M059J (cell line): ENCODE measurements at places on chromosomes 16 and 17. TPM values are rescaled to one million over a fixed set of nuclear protein-coding genes. Genes with fewer than 3 reads are reported as not detected.
A peak's percentile ranks its signal among the peaks of the same experiment; 100 is the strongest.

The SLC9A5 gene
- 0.62 and 1.3 TPM in 2 replicates for total RNA-seq

The KRT25 gene
- total RNA-seq, result not detected in 2 replicates

The CES5A gene
- total RNA-seq, result not detected in 2 replicates

DNA sequence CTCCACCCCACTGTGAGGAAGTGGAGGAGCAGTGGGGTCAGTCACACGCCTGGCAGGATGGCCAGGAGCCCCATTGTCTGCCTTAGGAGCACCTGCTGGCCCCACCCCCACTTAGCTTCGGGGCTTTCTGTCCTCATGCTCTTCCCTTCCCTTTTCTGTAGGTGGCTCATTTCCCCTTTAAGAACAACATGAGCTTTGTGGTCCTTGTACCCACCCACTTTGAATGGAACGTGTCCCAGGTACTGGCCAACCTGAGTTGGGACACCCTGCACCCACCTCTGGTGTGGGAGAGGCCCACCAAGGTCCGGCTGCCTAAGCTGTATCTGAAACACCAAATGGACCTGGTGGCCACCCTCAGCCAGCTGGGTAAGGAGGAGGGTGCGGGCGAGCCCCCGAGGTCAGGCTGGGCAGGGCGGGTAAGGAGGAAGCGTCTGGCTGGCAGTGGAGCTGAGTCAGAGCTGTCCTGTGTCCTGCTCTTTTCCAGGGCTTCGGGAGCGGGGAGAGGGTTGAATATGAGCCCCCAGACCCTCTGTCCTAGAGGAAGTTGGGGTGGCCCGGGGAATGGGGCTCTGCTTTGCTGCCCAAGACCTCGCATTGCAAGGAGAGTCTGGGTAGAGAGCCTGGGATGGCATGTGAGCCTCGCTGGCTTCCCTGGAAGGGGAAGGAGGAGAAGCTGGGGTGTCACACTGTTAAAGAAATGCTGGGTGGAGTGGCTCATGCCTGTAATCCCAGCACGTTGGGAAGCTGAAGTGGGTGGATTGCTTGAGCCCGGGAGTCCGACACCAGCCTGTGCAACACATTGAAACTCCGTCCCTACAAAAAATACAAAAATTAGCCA is 9.2 kb upstream of the SERPINF1 start:
- peak; percentile 23 for DNase-seq

- DNase-seq, result peak; percentile 20
Measured at GRCh38 chr17:15513058-15513791, 45.8 kb upstream of the CDRT4 start.

DNA sequence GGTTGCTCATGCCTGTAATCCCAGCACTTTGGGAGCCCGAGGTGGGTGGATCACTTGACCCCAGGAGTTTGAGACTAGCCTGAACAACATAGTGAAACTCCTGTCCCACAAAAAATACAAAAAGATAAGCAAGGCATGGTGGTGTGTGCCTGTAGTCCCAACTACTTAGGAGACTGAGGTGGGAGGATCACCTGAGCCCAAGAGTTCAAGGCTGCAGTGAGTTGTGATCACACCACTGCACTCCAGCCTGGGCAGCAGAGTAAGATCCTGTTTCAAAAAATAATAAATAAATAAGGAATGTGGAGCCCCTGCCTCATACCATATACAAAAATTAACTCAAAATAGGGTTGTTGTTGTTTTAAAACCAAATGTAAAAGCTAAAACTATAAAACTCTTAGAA is 26.2 kb upstream of the CORO1A start:
- no peak for DNase-seq
